ENCODE measurements at places on chromosomes 4 and X.

DNA sequence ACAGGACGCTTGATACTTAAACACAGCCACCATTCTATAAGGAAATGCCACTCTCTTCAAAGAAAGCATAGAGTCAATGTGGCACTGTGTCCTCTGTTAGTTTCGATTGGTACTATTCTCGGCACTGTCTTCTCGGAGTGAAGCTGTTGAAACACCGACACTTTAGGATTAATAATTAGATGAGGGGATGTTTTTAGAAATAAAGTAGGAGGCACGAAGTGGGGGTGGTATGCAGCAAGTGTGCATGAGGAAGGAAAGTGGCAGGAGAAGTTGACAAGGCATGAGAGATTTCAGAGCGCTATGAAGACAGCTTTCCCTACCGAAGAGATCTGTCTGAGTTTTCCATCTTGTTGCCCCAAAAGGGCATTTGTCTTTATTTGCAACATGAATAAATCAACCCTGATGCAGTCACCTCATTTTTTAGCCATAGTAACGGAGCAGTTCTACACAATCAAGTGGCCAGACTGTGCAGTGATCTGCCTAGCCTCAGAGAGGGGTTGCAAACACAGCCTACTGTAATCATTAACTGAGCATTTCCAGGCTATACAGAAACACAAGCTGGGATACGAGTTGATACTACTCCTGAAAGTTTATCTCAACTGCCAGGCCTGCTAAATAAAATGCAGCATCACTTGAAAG lies 8.3 kb downstream of the GPRIN3 start:
- no peak for DNase-seq

DNA sequence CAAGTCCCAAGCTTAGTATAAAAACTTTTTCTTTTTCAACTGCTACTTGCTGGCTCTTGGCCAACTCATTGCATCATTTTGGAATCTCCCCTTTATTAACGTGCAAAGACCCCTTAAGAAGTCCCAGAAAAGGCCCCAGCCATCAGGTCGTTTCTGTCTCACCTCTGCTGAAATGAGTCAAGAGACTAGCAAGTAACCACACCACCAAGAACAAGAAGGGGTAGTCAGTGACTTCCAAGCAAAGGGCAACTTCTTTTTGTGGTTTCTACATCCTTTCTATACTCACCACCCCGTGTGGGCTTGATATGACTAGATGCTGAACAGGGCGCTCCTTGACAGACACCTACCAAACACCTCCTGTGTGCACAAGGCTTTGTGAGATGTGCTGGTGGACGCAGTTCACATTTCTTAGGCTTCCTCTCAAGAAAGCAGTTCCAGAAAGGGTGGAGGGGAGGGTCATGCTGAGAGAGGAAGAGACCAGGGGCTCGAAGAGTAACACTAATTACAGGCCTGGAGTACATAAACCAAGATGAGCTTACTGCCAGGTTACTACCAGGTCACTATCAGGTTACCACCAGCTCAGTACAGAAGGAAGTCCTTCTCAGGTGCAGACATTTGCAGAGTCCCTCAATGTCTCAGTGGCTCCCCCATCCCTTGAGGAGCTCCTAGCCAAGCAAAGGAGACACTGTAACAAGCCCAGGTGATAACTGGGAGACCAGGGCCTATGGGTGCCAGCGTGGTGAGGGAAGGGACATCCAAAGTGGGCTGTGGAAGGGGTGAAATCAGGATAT lies 19.3 kb downstream of the JAKMIP1 start:
- DNase-seq: no peak

- DNase-seq: no peak
These were observed 220.7 kb downstream of the CAMK2D start for GRCh38 chr4:113540859-113541258.

DNA sequence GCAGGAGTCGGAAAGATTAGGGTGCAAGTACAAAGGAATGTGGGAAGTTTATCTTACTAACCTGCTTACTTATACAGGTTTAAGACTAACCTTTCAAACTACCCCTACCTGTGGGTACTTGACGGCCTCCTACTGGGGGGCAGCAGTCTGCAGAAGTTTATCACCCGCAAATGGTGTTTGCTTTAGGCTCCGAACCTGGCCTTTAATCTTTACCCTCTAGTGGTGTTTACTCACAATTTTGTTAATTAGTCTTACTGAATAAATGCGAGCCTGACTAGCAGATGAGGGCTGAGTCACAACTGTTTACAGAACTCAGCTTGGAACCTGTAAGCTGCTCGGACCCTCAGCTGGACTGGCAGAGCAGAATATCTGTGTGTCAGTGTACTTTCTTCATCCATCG lies 204.2 kb upstream of the GPRIN3 start:
- no peak for DNase-seq

DNA sequence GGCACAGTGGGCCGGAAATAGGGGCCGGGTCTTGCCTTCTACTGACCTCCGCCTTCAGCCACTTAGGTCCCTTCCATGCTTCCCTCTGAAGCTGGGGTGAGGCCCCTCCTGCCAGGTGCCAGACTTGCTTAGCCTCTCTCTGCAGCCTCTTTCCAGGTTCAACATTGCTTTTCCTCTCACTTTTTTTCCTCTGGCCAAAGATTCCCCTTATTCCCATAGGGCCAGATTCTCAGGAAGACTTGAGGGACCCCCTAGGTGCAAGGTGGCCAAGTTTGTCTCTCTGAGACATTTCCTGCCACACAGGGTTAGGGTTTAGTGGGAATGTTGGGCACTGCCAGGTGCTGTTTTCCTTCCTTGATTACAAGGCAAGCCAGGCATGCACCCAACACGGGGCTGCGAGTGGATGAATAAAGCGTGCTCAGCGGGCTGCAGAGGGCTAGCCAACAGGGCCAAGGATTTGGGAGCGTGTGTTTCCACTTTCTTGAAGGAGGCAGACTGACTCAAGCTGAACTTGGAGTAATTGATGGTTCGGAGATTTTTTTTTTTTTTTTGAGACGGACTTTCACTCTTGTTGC lies 7.6 kb upstream of the GJB1 start:
- DNase-seq: no peak

- DNase-seq: no peak
These were observed 30.0 kb downstream of the AFAP1 start for GRCh38 chr4:7909463-7910262.

DNA sequence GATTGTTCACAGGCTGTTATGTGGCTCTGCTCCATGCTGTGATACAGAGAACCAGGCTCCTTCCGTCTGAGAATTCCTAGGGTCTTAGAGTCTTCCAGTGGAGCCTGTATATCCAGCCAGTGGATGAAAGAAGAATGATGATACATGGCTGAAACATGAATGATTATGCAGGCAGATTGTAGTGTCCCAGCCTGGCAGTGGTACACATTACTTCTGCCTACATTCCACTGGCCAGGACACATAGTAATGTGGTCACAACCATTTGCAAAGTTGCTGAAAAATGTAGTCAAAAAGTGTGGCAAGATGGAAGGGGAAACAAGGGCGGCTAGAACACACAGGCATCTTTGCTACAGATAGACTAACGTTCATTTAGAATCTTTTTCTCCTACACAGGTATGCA lies 4.5 kb upstream of the GBA3 start:
- no peak for DNase-seq

DNA sequence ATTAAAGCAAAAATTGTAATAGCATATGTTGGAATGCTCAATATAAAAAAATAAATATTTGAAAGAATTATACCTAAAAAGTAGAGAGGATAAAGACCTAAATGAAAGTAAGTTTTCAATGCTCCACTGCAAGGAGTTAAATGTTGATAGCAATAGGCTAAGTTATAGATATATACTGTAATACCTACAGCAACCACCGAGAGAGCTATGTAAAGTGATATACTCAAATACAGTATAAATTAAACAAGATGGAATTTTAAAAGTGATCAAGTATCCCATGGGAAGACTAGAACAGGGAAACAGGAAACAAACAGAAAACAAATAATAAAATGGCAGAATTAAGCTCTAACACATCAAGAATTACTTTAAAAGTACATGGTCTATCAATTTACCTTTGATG lies 73.9 kb downstream of the CASP3 start:
- DNase-seq: no peak

GRCh38 chrX:77788050-77788449 lies 2.0 kb upstream of the ATRX start:
- no peak for DNase-seq

- no peak for DNase-seq
These were observed 882.6 kb downstream of the TRIML1 start for GRCh38 chr4:189021831-189022230.

GRCh38 chrX:123525123-123525725 lies 207.6 kb downstream of the THOC2 start:
- no peak for DNase-seq

DNA sequence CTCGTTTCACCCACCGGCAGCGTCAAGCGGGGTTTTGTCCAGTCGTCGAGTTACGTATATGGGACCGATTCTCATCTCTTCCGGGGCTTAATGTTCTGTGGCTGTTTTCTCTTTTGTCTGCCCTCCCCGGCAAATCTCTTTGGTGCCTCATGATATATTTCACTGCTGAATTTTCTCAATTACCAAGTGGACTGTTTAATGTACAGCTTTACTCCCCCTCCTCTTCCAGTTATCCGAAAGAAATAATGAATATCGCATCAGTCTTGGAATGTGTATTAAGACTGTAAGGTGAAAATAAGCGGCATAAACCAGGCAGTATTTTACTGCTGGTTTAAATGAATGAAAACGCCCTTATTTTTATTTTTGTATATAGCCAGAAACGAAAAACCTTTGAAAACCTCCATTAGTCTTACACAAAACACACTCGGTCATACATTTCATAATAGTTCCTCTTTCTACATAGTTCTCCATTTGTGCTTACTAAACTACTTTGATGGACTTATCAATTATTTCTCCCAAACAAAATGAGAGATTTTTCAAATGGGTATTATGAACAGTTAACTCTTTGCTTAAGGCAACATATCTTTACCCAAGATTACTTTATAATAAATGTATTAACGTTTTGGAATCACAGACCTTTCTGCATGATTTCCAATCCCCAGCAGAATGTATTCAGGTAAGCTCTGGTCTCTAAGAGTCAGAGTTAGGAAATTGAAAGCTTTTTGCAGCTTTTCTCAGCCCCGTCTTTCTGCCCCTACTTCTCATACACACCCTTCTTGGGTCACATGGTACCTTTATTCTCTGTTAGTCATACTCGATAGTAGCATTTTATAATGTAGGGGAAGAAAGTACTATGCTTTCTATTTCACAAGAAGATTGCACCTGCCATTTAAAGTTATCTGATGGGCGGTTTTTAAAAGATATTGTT lies 979 bp downstream of the RP2 start:
- no peak for DNase-seq

DNA sequence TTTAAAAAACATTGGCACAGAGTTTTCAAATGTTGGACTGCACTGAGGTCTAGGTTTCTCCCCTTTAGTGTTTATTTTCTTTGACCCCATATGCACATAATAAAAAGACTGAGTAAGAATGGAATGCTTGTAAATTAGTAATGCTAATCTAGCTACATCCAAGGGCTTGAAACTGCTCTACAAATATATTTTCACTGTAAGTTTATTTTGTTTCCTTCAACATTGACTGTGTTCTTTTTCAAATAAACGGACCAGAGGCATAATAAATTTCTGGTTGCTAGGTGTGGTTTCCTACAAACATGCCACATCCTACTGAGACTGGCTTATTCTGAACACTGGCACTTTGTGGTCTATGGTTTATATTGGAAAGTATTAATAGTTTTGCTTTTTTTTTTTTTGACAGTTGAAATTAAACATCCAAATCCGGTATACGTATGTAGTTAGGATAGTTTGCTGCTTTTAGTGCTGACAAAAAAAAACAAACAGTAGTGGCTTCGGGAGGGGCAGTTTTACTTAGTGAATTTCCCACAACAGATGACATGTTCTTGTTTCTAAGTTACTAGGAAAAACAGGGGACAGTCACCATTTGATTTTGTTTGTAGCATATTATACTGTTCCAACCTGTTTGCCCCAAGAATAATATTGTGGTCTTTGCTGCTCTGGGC lies 13.2 kb downstream of the CA5B start:
- DNase-seq: no peak

- DNase-seq: no peak
These were observed 155.4 kb downstream of the GPM6A start for GRCh38 chr4:175656649-175657048.

GRCh38 chr4:97911236-97911906 lies 231.9 kb downstream of the STPG2 start:
- DNase-seq: no peak

DNA sequence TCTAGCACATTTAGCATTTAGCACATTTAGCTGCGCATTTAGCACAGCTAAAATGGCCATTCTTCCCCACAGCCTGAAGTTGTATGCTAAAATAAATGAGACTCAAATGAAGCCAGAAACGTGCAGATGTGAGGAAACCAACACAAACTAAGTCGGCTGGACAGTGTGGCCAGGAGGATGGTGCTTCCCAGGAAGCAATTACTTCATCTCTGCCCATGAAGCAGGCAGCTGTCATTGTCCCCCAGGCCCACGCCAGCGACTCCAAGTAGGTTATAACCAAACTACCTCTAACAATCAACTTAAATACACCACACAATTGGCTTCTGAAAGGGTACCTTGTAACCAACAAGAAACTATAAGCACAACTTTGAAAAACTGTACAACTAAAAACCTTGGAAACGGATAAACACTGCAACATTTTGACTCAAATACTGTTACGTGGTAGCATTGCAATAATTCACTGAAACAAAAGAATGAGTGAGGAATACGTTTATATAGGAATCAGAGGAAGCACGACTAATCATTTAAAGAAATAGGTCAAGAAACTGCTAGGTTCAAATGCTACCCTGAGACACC lies 39.2 kb downstream of the AFAP1 start:
- no peak for DNase-seq

DNA sequence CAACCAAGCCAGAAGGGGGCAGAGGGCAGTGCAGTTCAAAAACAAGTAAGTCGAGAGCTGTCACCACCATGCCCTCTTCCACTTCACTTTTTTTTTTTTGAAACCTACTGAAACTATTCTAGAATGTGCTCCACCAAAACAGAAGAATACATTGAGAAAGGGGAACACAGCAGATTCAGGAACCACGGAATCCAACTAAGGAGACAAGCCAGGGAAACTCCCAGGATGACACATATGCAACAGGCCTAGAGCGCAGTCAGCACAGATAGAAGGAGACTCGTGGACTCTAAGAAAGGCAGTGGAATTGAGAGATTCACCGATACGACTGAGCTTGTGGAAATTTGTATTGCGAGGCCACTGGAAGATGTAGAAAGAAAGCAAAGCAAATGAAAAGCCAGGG lies 66.1 kb downstream of the PHKA2 start:
- no peak for DNase-seq

DNA sequence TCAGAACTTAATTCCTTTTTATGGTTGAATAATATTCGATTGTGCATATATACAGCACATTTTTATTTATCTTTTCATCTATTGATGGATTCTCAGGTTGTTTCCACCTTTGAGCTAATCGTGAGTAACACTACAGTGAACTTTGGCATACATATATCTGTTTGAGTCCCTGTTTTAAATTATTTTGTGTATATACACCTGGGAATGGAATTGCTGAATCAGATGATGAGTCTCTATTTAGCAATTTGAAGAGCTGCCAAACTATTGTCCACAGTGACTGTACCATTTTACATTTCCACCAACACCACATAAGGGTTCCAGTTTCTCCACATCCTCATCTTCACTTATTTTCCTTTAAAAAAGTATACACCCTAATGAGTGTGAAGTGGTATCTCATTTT lies 166.2 kb upstream of the FGF13 start:
- DNase-seq: no peak

- no peak for DNase-seq
These were observed 50.6 kb upstream of the ACSL4 start for GRCh38 chrX:109783701-109784079.

Measured in activated CD4-positive, alpha-beta T cell treated with anti-CD3 and anti-CD28 coated beads for 1 hour (primary cell).